ENCODE measurements at places on chromosomes 12 and 14.

- DNase-seq = peak; percentile 75
Measured at GRCh38 chr12:131923260-131923659, 5.8 kb upstream of the PUS1 start.

GRCh38 chr12:124495194-124495983, 72.0 kb downstream of the NCOR2 start:
- no peak for DNase-seq

- DNase-seq = no peak
Measured at GRCh38 chr12:126905752-126906151, 1361.2 kb upstream of the TMEM132C start.

DNA sequence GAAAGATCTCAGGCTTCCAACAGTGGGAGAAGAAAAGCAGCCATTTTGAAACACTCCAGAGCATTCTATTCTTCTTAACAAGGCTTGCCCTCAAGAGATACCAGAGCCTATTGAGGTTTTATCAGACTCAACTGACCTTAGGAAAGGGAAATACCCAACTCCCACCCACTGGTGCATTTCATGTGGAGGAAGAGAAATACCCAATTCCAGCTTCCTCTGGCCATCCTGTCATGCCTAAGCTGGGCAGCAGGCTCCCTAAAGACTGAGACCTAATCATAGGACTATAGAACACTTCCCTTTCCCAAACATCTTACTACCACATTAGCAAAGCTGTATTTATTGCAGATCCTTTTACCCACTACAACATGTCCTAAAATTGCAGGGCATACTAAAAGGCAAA, 164.5 kb downstream of the KIF21A start:
- no peak for DNase-seq

- peak; percentile 36 for DNase-seq
Measured at GRCh38 chr14:65229748-65230728, 127.7 kb upstream of the MAX start.

- no peak for DNase-seq
Measured at GRCh38 chr12:89927226-89927698, 218.6 kb upstream of the ATP2B1 start.

DNA sequence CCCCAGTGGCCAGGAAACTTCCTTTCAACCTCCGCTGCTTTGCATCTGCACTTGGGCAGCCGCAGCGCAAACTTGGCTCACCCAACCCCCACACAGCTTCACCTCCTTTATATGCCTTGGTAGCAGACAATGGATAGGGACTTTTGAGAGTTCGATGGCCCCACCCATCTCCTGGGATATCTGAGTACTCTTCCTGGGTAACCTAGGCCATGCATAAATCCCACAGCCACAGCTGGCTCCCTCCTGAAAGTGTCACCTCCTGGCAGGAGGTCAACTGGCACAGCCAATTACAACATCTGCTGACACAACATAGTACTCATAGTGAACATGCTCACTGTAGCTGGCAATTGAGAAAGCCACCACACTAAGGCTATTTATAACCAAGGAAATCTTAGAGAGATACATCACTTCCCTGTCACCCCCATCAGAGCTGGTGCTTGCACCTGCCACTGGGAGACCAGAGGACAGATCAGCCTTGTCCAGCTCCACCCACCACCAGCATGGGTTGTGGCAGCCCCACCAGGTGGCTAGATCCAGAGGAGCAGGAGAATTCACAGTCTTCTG, 410.0 kb downstream of the SYT1 start:
- DNase-seq = no peak

- no peak for DNase-seq
Measured at GRCh38 chr12:114400925-114401324, 5.0 kb downstream of the TBX5 start.

DNA sequence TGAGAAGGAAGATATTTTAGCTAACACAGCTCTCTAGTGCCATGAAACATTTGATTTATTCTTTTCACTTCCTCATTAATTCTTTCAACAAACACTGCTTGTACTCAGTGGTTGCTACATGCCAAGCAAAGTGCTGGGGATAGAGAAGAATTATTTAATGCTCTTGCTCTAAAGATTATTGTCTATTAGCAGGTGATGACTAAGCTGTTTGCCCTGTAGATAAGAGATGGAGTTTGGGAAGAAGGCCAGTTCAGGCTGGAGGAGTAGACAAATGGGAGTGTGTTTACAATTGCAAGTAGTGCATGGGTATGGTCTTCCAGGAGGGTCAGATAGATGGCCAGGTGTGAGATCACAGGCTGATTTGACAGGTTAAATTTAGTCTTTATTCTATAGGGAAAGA, 99.8 kb upstream of the SEL1L start:
- DNase-seq = no peak

GRCh38 chr12:26195250-26195640, at the start of gene SSPN:
Gene SSPN (plus strand): TSS chr12:26195573. CDS start chr12:26195673, 100 bp downstream.
- DNase-seq = no peak

- DNase-seq = no peak
Measured at GRCh38 chr12:112096667-112097066, 11.9 kb downstream of the NAA25 start.

DNA sequence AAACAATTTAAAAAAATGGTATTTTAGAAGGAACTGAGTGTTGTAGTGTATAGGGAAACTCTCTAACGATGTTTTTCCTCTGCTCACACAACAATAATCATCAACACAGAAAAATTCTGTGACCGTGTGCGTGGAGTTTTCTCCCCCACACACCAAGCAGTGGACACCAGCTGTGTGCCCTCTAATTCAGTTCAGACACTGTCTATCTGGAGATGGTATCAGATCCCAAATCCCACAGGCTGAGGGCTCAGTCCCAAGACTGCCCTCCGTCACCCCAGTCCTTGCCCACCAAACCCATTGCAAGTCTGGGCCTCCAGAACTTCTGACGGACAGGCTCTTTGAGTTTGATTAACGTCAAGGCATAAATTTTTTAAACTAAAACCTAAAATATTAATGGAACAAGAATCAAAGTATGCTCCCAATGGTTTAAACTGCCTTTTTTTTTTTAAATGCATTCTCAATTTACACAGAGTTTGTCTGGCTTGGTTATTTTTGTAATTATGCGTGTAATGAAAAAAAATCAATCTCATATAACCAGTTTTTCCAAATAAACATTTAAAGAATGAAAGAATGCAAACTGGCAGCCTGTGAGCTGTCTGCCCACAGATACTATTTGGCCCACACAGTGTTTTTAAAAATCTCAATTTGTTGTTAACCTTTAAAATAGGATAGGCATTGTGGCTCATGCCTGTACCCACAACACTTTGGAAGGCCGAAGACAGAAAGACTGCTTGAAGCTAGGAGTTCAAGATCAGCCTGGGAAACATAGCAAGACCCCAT, 19.2 kb downstream of the BLTP3B start:
- DNase-seq = no peak

DNA sequence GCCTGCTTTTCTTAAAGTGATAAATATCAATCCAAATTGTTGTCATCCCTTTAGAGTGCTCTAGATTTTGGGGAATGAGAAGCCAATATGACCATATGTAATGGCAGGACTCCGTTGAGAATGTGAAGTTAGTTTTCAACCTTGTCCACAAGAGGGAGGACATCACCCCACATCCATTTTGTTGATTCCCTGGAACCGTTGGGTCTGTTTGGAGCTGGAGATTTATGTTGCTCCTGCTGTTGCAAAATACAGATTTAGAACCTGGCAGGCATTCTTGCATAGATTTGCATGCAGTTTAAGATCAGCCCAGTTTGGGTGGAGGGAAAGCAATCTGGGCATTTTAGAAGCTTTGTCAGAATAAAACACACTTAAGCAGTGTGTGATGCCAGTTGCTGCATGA, 620.1 kb downstream of the NRXN3 start:
- no peak for DNase-seq

GRCh38 chr12:39028382-39028781, 123.0 kb upstream of the CPNE8 start:
- DNase-seq = no peak

DNA sequence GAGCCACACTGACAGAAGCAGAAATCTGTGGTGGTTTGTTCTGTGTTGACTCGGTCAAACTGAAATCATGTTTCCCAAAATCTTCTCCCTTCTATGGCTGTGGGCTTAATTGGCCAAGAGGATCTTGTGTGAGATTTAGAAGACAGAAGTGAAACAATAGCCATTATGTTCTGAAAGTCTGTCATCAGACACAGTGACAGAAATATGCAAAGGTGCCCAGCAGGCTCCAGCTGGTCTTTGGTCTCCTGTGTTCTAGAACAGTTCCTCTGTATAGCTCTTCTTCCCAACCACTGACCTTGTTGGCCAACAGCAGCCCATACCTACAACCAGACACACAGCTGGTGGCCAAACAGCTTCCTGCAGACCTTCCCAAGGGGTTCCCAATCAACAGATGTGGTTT, 25.0 kb upstream of the COCH start:
- DNase-seq = no peak

DNA sequence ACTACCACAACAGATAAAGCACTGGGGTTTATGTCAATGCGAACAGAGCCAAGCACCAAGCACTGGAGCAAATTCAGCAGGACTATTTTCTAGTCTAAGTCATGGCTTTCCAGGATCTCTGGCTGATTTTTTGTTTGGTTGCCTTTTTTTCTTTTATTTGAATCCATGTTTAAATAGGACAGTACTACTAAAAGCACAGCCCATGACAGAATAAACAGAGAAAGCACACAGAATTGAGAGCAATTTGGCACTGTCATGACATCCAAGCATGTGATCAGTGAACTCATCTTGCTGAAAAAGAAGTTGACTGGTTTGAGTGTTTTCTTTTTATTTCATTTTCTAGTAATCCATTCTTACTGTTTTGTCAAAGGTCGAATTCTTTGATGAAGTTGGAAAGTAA, 23.1 kb upstream of the RERG start:
- no peak for DNase-seq

DNA sequence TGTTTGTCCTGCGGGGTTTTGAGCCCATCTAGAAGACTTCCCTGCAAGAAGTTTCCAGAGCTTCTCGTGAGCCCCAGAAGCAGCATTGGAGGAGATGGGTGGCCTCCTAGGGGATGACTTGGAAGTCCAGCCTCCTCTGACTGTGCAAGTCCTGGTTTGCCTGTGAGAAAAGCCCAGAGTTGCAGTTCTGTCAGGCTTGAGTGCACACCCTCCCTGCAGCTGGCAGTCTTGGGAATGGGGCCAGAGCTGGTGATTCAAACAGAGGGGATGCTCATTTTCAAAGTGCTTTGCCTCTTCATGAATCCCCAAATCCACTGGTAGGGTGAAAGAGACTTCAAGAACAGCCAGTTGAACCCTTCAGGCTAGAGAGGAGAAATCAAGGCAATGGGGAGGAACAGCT, 3.9 kb upstream of the PPP1R1A start:
- DNase-seq = no peak
